ENCODE measurements at places on chromosomes 5 and 9. TPM values are rescaled to one million over a fixed set of nuclear protein-coding genes. Genes with fewer than 3 reads are reported as not detected.

The PTPN3 gene
- 42.9 TPM for polyA plus RNA-seq

The PCSK1 gene
- 0.18 TPM for polyA plus RNA-seq

The CD74 gene
- polyA plus RNA-seq = 226 TPM

GRCh38 chr5:78985725-78986223, 664 bp upstream of the ARSB start:
- DNase-seq = no peak

DNA sequence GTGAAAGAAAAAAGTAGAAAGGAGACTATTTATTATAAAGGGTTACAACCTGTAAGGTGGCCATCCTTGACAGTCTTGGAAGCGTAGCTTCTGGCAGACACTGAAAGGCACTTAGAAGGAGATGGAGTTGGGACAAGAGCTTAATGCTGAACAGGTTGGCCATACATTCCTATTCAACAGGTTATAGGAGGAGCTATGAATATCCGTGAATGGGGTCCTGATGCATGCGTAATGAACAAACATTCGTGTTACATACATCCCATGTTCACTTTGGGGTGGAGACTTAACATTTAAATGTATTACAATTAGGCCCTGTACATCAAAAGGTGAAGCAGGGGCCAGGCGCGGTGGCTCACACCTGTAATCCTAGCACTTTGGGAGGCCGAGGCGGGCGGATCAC, 33.3 kb upstream of the GTF2H2C start:
- DNase-seq = no peak

DNA sequence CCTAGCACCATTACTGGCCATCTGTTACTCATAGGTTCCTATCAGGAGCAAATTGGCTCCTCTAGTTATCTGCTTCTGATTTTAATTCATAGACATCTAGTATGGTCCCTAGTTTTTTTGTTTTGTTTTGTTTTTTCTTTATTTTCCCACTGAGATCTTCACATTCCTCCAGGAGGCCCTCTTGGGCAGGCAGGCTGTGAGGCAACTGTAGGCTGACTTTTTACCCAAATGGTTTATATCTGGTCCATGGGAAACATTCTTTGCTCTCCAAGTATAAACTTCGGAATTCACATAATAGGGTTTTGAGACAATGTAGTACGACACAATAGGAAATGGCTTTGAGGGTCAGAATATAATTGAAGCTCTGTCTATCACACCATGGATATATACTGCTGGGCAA, 250.9 kb upstream of the DAB2 start:
- DNase-seq = no peak

The PCDHGB7 gene
- 14.0 TPM for polyA plus RNA-seq

DNA sequence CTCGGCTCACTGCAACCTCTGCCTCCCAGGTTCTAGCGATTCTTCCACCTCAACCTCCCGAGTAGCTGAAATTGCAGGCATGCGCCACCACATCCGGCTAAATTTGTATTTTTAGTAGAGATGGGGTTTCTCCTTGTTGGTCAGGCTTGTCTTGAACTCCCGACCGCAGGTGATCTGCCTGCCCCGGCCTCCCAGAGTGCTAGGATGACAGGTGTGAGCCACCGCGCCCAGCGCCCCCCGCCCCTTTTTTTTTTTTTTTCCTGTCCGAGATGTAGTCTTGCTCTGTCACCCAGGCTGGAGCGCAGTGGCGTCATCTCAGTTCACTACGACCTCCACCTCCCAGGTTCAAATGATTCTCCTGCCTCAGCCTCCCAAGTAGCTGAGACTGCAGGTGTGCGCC, 6.6 kb downstream of the ATP6V1G1 start:
- no peak for DNase-seq

The NEUROG1 gene
- polyA plus RNA-seq = not detected

The SLC6A18 gene
- 1.2 TPM for polyA plus RNA-seq

GRCh38 chr9:84499969-84500582, 159.5 kb upstream of the SLC28A3 start:
- DNase-seq = no peak

GRCh38 chr5:178114325-178115135, 1.2 kb downstream of the N4BP3 start:
- DNase-seq = no peak

The BTNL8 gene
- 0.27 TPM for polyA plus RNA-seq

GRCh38 chr5:65882278-65882677, 44.1 kb upstream of the ERBIN start:
- DNase-seq = no peak

DNA sequence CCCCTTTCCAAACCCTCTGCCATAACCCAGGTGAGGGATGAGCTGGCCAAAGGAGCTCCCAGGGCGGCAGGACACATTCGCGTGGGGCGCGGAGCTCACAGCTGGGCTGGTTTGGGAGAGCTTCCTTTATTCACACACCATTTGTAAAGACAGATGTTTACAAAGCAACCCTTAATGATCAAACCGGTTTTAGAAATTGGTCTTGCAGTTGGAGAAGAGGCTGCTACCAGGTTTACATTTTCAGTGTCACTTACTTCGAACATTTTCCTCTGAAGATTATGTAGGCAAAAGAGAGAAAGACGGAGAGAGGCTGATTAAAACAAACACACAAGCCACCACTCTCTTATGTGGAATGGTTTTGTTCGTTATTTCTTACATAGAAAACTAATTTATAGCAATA, 648.7 kb downstream of the IRX1 start:
- no peak for DNase-seq

The SV2C gene
- polyA plus RNA-seq = 0.07 TPM

DNA sequence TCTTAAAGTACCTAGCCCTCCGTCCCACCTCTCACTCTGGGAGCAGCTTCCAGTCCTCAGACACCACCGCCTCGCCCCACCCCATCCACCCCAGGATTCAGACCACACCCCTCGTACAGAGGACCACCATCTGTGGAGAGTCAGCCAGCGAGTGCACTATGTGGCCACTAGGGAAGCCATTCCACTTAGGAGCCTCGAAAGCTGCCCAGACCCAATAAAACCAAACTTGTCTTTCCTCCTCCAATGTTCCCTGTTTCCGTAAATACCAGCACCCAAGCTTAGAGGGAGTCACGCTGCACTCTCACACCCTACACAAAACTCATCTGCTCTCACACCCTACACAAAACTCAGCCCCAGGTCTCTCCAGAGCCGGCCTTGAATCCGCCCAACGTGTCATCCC, 1.9 kb downstream of the GCNT4 start:
- no peak for DNase-seq

GRCh38 chr5:145236127-145236526, 599.0 kb downstream of the PRELID2 start:
- DNase-seq = no peak

GRCh38 chr5:122126756-122127321, 2.5 kb upstream of the ZNF474 start:
- DNase-seq = no peak

The CHSY3 gene
- 4.8 TPM for polyA plus RNA-seq

DNA sequence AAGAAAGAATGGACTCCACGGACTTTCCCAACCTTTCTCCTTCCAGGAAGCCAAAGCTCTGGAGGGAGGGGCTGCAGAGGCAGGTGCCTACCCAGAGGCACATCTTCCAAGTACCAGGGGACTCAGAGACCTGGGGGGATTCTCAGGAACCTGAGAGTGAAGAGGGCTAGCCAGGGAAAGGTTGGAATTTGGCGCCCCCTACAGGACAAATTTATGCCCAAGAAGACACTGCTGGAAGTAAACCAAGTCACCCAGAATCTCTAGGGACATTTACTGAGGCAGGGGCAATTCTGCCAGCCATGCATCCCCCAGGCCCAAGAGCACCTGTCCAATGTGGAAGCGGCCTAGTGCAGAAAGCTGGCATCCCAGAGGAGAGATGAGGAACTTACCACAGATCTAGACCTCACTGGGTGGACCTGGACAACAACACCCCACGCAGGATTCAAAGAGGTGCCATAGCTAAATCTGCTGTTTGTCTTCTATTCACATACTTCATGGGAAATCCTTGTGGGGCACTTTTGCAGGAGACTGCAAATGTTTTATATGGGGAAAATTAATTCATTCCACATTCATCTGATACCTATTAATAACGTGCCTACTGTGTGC, 25.9 kb upstream of the IDNK start:
- no peak for DNase-seq

The SLC23A1 gene
- 12.1 TPM for polyA plus RNA-seq

GRCh38 chr5:110203661-110204060, 513.9 kb downstream of the MAN2A1 start:
- no peak for DNase-seq

- no peak for DNase-seq
These were observed 70.6 kb downstream of the LMX1B start for GRCh38 chr9:126684345-126684744.

The ZNF658 gene
- 10.0 TPM for polyA plus RNA-seq

DNA sequence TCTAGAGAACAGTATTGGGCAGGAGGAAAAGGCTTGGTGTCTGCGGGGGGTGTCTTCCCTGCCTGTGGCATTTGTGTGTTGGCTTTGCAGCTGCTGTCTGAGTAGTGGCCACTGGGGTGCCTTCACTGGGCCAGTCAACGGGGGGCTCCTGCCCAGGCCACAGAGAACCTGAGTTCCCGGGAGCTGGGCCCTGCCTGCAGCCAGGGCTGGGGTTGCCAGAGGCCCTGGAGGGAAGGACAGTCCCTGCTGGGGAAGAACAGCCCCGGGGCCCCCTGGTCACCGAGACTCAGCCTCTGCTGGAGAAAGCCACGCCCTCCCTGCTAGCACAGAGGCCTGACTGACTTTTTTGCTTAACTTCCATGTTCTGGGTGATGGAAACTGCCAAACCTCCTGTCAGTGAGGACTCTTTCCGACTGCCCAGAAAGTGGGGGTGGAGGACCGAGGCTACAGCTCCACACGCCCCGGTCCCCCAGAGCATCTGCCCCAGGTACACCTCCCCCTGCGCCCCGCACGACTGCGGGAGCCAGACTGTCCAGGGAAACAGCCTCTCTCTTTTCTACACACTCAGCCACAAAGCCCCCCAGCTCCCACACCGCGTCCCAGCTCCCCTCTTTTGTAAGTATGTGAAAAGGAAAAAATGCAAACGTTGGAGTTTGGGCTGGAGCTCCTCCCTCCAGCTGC, 133.4 kb downstream of the DAB2IP start:
- no peak for DNase-seq

GRCh38 chr9:108486831-108487230, 369.0 kb downstream of the ACTL7B start:
- no peak for DNase-seq

The ARL15 gene
- 31.9 TPM for polyA plus RNA-seq

DNA sequence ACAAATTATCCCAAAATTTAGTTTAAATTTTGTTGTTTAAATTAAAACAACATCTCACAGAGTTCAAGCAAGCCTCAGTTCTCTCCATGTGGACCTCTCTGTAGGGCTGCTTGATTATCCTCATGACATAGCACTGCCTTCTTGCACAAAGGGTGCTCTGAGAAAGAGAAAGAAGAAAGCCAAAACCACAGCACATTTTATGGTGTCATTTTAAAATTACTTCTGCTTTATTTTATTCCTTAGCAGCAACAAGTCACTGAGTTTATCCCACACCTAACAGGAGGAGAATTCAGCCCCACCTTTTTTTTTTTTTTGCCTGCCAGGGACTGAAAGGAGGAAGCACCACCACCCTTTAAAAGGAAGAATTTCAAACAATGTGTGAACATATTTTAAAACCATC, 12.8 kb upstream of the KCNV2 start:
- DNase-seq = no peak

- no peak for DNase-seq
These were observed 26.4 kb upstream of the CARNMT1 start for GRCh38 chr9:75054368-75055001.

The MYMK gene
- polyA plus RNA-seq = not detected

GRCh38 chr9:130347931-130348330, 82.4 kb downstream of the HMCN2 start:
- DNase-seq = no peak

DNA sequence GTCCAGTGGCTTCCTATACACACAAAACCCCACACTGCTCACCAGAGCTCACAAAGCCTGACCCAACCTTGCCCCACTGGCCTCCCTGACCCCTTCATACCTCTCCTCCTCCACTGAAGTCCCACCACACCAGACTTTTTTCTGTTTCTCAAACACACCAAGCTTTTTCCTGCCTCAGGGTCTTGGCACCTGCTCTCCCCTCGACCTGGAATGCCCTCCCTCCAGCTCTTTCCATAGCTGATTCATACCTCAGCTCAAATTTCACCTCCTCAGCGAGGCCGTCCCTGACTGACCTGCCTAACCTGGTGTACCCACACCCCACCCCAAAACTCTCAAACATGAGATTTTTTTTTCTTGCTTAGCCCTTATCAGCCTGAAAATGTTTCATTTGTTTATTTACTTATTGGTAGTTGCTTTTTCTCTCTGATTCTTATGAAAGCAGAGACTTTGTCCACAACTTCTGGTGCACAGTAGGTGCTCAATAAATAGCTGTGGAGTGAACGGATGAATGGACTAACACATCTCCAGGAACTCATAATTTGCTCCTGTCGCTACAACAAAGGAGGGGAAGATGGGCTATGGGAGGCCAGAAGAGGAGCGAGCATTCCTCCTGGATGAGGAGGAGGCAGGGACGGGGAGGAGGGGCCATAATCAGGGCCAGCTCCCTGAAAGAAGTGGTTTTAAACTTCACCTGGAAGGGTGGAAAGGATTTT, 84.3 kb downstream of the SH3TC2 start:
- DNase-seq = no peak

DNA sequence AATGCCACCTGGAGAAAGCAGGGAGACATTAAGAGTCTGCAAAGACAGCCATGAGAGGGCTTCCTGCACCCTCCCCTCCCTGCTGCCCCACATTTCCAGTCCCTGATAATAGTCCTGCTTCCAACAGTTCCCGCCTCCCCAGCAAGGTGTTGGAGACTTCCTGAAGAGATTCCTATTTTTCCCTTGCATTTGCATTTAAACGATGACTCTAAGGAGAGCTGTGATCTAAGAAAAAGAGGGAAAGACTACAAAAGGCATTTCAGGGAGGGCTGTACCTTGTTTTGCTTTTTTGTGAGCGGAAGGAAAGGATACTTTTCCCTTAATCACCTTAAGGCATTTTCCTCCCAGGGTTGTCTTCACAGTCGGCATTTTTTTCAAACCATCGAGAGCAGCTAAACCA, 62.1 kb downstream of the GAS1 start:
- DNase-seq = no peak

- no peak for DNase-seq
These were observed 67.8 kb downstream of the RALGPS1 start for GRCh38 chr9:126982215-126983002.

The SPINK14 gene
- polyA plus RNA-seq = not detected

DNA sequence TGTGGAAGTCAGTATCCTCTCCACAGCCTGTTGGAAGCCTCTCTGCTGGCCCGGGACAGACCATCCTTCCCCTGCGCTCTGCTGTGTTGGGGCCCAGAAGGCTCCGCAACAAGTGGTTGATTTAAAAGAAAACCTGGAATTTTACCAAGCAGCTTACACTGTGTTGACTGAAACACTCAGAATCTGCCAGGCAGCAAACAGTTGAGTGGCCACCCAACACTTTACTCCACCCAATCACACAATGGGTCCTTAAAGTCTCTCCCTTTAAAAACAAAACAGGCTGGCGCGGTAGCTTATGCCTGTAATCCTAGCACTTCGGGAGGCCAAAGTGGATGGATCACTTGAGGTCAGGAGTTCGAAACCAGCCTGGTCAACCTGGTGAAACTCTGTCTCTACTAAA, 28.0 kb upstream of the DMRT3 start:
- no peak for DNase-seq

The NUTM2F gene
- 0.11 TPM for polyA plus RNA-seq

DNA sequence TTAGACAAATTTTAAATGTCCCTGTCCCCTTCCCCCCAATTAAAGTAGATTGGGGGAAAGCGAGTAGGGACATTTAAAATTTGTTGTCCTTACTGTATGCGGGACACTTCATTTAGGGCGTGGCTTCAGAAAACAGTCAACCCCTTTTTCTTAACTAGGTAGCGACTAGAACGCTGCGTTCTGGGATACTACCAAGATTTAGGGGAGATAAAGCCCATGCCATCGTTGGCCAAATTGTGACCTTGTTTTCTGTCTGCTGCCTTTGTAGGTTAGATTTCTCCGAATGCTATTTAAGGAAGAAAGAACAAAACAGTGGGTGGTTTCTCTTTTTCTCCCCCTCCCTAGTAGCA, 1.2 kb downstream of the CKS2 start:
- DNase-seq = peak; percentile 47
